ENCODE measurements at places on chromosomes 12 and 14.

- peak; percentile 8 for DNase-seq
Measured at GRCh38 chr14:32576088-32576795, 247.1 kb downstream of the AKAP6 start.

DNA sequence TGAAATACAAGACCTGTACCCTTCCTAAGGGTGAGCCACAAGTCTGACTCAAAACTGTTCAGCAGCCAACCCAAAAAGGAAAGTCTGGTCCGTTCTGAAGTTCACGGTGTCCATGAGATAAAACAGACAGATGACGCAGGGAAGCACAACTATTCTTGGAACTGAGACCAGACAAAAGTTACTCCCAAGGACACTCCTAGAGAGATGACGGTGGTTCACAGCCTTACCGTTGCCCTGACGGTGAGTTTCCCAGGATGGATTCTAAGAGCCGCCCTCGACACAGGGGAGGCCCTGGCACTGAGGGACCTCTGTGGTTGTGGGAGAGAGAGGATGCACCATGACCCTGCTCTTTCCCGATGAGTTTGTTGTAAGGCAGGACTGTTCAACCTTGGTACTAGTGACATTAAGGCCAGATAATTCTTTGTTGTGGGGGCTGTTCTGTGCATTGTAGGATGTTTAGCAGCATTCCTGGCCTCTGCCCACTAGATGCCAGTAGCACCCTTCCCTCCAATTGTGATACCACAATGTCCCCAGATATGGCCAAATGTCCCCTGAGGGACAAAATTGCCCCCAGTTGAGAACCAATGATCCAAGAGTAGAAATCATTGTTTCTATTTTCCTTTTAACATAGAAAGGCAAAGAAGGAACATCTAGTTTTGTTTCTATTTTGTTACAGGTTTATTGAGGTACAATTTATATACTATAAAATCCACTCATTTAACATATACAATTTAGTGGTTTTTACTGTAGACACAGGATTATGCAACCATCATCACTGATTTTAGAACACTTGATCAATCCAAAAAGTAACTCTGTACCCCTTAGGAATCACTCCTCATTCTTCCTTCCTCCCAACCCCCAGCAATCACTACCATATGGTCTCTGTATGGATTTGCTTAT, 23.0 kb downstream of the OR10P1 start:
- no peak for DNase-seq

DNA sequence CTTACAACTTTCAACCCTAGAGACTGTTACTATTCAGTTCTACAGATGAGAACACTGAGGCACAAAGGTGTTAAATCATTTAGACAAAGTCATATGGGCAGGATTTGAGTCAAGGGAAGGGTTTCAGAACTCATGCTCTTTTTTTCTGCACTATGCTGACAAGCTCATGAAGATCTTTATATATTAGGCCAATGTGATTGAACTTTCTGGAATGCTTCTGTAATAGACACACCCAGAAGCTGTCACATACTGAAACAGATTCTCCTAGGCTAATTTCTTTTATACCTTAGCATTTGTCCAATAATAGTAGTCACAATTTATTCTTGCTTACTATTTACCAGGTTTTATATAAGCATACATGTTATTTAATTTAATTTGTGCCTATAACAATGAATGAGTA, 164.0 kb downstream of the ALG10B start:
- no peak for DNase-seq

DNA sequence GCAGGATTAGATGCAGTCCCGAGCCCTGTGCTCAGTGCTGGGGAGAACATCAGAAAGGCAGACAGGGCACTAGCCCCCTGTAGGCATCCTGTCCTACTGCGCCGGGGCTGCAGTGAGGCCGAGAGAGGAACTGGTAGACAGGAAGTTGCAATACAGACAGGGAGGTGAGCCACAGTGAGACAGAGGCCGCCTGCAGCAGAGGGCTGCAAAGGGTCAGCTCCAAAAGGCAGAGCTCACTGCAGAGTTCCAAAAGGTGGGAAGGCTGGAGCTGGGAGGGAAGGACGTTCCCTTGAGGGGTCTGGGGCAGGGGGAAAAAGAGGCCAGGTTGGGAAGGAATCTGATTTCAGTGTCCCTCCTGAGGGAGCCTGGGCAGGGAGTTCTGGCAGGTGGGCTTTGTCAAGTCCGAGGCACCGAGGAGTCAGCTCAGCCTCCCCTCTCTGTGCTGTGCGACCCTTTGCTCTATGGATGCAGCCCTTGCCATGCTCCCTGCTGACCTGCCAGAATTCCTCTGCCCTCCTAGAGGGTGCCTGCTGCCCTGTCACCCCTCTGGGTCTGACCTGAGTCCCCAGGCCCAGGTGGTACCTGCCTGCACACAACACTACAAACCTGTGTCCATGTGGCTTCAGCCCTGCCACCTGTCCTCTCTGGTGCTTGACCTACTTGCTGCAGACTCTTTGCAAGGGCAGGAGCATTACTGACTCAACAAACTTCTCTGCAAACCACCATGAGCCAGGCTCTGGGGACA, 63.5 kb downstream of the PRMT8 start:
- no peak for DNase-seq

DNA sequence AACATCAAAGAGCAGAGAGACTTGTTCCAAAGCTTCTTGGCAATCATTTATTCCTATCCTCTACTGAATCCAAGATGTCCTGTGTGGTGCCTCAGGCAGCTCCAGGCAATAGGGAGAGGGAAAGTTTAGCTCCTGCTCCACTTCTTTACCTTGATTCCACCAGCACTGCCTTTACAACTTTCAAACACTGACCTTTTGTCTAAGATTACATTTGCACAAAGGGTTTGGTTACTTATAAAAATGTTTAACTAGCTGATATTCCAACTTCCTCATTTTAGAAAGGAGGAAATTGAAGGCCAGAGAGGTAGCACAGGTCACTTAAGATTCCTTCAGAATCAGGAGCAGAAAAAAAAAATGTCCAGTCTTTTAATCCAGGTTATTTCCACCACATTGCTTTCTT, 192.7 kb downstream of the BTG1 start:
- no peak for DNase-seq

DNA sequence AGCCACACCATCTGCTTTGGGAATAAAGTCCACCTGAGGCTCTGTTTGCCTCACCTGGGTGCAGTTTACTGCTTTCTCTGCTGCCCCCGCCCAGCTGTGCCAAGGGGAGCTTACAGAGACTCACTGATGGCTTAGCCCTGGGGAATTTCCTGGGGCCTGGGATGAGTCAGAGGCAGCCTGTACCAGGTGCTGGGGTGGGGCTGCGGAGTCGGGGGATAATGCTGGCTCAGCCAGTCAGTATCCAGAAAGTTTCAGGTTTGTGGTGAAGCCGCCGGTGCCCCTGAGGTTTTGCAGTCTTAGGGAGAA, 22.3 kb downstream of the PLEKHG3 start:
- no peak for DNase-seq

DNA sequence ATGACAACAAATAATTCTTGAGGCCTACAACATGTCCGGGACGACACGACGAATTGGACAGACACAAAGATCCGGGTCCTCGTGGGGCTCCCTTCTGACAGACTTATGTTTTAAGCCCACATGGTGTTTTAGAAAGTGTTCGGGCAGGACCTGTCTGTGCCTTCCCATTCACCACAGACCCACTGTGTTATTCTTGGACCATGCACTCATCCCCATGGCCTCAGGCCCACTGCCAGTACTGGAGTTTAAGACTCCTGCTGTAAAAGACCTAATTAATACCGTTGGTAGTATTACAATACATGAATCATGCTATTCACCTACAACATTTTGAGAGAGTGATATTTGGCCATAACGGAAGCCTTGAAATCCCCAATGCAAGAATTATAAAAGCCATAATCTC, 20.0 kb downstream of the SLC15A4 start:
- DNase-seq, result no peak

GRCh38 chr12:22088886-22089285, 42.9 kb downstream of the CMAS start:
- DNase-seq, result no peak

DNA sequence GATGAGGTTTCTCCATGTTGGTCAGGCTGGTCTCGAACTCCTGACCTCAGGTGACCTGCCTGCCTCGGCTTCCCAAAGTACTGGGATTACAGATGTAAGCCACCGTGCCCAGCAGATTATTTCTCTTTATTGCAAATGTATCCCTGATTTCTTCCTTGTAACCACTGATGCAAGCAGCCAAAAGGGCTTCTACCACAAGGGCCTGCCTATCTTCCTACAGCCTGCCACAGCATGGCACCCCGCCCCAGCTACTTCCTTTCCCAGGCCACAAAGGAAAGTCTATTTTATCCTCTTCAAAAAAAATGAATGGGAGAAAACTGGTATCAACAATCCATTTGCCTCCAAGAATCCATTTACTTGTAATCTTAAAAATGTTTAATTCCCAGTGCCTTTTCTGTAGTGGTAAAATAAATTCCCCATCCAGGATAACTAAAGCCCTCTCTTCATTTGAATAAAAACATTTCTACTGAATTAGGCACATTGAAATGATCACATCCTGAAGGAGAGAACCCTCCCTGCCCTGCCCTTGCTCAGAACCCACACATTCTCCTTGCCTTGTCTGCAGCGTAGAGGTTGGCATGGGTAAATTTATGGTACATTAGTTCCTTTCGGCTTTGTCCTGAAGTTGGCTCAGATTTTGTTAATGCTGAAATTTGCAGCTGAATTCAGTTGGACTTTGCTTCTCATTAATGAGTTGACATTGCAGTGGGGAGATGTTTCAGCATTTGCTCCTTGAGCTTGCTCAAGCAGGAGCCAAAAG, 19.2 kb downstream of the GPHB5 start:
- DNase-seq, result no peak

DNA sequence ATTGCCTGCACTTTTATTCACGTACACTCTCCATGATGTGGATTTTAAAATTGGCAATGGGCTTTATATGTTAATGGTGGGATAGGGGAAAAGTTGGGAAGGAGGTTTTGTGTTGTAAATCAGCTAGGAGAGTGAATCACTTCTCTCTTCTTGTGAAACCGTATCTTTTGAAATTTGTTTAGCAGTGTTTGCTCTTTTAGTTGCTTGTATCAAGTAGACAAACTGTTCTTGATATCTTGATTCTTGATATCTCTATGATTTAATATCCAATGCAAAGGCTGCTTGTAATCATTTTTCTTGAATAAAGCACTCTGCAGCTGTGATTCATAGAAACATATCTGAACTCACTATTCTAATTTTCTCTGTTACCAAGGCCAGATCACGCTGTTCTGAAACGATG, 615.1 kb downstream of the CCER1 start:
- no peak for DNase-seq

DNA sequence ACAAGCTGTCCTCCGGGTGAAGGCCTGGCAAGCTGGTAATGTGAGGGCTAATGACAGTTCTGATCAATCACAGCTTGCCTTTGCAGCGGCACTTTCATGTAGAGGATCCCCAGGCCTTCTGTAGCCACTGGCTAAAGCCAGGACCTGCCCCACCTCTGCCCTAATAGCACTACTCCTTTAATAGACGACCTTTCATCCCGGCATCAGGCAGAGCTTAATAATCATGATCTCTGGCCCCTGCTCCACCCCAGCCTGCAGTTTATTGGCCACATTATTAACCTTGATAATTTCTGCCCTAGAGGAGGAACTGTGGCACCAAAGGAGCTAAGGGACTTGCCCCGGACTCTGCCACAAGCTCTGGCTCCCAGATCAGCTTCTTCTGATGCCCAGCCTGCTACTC, 142.3 kb upstream of the TBX3 start:
- DNase-seq, result no peak

DNA sequence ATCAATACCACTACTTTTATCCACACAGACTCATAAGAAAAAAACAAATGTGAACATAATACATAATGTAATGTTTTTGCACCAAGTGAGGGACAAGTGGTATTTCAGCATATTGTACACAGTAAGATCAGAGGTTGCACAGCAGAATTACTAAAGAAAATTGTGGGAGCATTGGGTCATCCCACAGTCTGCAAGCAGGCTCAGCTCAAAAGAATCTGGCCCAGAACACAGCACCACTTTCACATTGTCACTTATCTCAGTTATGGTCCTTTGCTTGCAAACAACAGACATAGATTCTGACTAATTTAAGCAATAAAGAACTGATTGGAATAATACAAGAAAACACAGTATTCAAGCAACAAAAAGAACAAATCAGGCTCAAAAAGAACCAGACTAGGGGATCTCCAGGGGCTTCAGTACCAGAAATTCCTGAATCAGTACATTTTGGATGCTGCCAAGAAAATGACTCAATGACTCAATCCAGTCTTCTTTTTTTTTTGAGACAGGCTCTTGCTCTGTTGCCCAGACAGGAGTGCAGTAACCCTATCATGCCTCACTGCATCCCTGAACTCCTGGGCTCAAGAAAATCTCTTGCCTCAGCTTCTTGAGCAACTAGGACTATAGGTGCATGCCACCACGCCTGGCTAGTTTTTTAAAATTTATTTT, 42.9 kb upstream of the EEA1 start:
- DNase-seq, result no peak

DNA sequence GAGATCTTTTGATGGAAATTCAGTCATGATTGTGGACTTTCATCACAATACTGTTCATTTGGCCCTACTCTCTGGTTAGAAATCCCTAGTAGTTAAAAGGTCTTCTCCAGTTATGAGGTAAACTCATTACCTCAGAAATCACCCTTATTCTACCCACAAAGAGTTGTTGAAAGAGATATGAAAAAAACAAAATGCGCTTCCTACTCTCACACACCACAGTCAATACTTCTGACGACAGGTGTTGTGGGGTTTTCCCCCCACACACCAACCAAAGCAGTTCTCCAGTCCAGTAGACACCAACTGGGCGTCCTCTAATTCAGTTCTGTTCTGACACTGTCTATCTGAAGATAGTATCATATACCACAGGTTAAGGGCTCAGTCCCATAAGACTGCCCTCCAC, 54.9 kb downstream of the TRMT5 start:
- DNase-seq, result no peak

DNA sequence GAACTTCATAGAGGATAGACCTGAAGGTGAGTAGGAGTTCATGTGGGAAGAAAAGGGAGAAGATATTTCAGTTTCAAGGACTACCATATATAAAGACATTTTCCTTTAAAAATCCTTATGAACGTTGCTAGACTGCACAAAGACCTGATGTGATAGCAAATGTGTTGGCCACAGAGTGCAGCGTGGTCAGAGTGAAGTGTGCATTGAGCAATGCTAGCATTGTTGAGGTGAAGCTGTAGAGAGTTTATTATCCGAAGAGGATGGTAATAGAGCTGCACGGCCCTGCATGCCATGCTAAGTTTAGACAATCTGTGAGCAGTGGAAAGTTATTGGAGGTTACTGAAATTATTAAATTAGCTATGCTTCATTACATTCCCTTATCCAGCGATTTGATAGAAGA, 413.0 kb downstream of the CCDC91 start:
- no peak for DNase-seq

DNA sequence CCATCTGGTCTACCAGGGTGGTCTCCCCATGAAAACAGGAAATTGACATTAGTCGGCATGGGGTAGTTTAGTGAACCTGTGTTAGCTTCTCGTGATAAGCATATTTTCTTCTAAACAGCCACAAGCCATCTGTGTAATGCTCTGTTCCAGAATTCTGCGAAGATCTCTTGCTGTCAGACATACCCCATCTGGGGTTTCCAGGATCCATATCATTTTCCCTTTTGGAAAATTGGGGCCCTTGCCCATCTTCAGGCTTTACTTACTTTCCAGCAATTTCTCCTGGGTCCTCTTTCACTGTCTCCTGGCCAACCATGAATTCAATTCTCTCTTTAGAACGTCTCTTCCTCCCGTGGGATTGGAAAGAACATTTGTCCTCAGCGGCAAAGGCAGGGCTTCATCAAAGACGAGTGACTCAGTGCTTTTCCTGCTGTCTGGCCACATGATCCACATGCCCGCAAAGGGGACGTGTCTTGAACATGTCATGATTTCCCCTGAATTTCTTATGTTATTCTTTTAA, 21.4 kb upstream of the NCOR2 start:
- DNase-seq, result no peak

All from GM19239 (cell line).